Right cardiac atrium (tissue), 5 donors: ENCODE measurements at places on chromosomes 1 and 21. TPM values are rescaled to one million over a fixed set of nuclear protein-coding genes. Genes with fewer than 3 reads are reported as not detected.

Gene LEFTY1
- total RNA-seq = 0.50 TPM

Gene SPTA1
- total RNA-seq = not detected

DNA sequence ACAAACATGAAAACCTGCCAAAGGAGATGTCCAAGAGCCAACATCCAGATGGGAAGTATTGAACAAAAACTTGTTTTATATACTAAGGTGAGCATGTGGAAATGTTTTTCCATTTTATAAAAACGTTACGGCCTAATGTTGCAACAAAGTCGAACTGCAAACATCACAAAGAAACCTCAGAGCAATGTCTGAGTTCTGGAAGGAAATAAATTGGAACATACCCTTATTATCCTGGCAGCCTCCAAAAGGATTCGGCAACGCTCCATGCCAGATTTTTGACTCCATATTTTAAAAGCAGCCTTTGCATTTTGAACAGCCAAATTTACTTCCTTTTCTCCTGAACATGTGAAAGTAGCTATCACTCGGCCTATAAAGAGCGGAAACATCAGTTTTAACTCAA lies 3.3 kb downstream of the ALDH9A1 start:
- no peak for DNase-seq

DNA sequence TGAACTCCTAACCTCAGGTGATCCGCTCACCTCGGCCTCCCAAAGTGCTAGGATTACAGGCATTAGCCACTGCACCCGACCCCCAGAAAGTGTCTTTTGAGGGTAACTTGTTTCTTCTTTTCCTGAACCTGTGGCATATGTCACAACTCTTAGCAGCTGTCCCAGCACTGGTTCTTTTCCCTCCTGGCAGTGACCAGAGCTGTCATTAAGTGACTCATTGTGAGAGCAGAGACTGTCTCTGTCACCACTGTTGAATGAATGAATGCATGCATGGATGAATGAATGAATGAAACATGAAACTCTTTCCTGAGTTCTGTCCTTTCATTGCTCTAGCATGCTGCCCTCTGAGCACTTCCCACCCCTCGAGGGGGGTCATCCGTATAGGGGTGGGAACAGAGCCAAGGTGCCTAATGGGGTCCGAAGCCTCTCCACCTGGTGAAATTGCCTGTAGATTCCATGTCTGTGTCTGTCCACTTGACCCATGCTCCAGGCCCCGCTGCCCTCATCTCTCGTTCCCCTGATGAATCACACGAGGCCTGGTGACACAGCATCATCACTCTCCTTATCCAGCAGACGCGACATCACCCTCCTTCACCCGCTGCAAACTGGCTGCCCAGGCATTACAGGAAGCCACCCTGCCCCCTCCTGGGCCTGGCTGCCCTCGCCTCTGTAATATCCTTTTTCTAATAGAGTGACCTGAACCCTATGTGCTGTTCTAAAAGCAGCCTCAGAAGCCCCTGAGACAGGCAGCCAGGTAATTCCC lies 75.0 kb downstream of the IGSF21 start:
- DNase-seq = no peak

Gene LRRC42
- 11.8 TPM for total RNA-seq

Gene ARTN
- 1.3 TPM for total RNA-seq
